ENCODE measurements at places on chromosomes 4 and X.
A peak's percentile ranks its signal among the peaks of the same experiment; 100 is the strongest.

- DNase-seq: no peak
Measured at GRCh38 chrX:118730500-118731247, 3.3 kb downstream of the IL13RA1 start.

DNA sequence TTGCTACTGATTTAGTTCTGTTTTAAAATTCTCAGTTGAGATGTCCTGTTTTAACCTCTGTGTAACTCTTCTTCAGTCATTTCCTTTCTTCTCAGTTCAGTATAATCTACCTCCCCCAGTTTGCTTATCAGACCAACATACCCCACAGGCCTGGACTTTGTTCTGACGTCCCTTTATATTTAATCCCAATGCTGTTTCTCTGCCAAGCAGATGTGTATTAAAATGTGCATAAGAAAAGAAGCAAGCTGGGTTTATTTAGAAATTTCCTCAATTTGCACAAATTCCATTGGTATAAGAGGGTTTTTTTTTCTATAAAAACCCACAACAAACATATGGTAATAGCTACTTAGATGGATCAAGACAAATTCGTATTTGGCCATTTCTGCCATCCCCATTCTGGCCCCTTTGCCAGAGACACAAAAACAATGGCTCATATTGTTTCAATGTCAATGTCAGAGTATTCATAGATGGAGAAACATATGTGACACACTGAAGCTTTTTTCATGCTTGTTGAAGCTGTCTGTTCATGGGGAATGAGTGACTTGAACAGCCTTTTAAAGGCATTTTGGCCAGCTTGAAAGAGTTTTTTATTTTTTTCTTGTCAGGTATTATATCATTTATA, 24.5 kb downstream of the HCCS start:
- no peak for DNase-seq

GRCh38 chr4:8725845-8726244, 133.3 kb downstream of the CPZ start:
- no peak for DNase-seq

DNA sequence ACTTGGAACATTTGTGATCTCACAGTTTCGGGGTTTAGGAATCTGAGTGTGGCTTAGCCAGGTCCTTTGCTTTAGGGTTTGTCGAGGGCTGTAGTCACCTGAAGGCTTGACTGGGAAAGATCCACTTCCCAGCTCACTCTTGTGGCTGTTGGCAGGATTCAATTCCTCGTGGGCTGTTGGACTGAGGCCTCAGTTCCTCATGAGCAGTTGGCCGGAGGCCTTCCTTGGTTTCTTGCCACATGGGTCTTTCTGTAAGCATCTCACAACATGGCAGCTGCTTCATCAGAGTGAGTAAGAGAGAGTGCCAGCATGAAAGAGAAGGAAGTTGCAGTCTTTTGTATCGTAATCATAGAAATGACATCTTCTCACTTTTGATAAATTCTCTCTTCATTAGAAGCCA, 11.1 kb downstream of the TXLNG start:
- no peak for DNase-seq

GRCh38 chr4:92012899-92013867, 290.6 kb upstream of the GRID2 start:
- no peak for DNase-seq

DNA sequence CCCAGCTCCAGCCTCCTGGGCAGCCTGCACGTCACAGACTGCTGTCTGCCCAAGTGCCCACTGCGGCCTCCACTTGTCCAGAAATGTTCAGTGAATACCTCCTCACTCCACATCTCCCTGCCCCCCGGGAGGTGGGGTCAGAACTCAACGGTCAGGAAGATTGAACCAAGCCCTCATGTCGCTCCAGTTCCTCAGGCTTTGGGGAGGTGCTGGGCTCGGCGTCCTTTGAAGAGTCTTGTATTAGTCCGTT, 82.4 kb upstream of the LRPAP1 start:
- DNase-seq: no peak

- no peak for DNase-seq
Measured at GRCh38 chr4:18513861-18514260, 492.3 kb upstream of the LCORL start.

DNA sequence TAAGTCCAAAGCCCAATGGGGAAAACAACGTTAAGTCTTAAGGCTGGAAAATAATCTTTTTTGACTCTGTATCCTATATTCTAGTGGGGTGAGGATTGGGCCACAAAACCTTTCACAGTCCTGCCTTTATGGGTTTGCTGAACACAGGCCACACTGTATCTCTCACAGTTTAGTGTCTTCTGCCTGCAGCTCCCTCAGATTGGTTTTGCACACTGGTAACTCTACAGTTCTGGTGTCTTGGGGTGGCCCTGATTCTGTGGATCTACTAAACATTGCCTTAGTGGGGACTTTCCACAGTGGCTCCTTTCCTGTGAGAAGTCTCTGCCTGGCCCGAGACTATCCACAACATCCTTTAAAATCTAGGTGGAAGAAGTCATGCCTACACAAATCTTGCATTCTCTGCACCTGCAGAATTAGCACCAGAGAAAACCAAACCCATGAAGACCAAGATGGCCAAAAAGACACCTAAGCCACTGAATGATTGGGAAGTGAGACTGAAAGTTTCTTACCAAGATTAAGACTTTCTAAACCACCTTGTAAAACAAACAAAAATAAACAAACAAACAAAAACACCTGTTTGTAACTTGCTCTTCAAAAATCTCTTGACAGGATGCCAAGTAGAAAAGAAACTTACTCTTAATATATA, 150.4 kb upstream of the PCDH10 start:
- no peak for DNase-seq

DNA sequence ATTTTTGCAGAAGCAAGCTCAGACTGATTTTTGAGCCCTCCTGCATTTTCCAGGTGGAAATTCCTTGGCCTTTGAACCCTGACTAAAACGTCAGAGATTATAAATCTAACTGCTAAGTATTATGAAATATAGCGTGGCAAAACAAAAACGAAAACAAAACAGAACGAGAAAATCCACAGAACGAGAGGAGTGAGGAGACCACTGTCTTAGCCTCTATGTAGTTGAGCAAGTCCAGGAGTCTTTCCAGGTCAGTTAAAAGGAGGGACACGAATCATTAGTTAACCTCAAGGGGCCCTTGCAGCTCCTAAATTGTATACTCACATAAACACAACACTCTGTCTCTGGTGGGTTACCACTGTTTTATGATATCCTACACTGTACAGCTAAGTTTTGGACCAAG, 80.2 kb downstream of the SYNPO2 start:
- DNase-seq: no peak

GRCh38 chr4:10075953-10076391, 40.6 kb downstream of the WDR1 start:
- no peak for DNase-seq

DNA sequence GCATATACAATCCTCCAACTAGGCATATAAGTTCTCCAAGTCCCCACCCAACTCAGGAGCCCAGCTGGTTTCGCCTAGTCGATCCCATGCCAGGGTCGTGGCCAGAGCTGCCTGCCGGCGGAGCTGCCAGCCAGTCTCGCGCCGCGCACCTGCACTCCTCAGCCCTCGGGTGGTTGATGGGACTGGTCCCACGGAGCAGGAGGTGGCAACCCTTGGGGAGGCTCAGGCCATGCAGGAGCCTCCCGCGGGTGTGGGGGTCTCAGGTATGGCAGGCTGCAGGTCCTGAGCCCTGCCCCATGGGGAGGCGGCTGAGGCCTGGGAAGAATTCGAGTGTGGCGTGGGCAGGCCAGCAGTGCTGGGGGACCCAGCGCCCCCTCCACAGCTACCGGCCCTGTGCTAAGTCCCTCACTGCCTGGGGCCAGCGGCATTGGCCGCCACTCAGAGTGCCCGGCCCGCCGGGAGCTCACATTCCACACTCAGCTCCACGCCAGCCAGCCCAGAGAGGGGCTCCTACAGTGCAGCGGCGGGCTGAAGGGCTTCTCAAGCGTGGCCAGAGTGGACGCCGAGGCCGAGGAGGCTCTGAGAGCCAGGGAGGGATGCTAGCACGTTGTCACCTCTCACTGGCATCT, 1086.4 kb upstream of the PCDH10 start:
- DNase-seq: no peak

DNA sequence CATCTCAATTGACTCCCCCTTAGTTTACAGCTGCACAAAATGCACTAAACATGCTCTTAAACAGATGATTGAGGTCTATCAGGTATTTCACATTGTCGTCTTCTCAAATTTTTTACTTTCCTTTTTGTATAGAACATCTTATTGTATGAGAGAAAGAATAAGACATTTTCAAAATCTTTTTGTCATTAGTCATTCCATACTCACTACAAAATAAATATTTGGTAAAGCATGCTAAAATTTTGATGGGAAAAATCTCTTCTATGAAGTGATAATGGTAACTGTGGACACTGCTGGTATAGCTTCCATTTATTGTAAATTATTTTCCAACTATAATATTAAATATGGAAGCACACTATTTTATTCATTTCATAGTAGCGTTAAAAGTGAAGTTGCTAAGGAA, 185.6 kb upstream of the FSTL5 start:
- DNase-seq: no peak

DNA sequence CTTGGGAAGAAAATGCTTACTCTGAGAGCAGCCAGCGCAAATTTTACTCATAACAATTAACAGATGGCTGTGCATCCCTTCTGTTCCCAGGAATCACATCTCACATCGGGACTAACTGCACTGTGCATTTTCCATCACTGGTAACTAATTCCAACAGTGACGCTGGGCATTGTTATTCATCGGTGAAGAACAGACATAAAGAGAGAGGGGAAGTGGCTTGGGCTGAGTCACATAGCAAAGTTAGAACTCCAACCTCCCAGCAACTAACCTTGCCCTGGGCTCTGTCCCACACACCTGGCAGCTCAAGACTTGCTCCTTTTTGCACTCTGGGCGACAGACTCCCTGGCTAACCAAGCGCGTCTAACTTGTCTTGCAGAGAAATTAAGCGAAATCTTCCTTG, 6.4 kb upstream of the LONRF3 start:
- no peak for DNase-seq

- peak; percentile 70 for DNase-seq
Measured at GRCh38 chrX:153900831-153901752, 3.4 kb upstream of the AVPR2 start.

Data from CD4-positive, alpha-beta T cell treated with Interleukin-17A for 4 hours (primary cell).